ENCODE measurements at places on chromosomes 6 and 20. TPM values are rescaled to one million over a fixed set of nuclear protein-coding genes. Genes with fewer than 3 reads are reported as not detected.

Gene MYO6
- polyA plus RNA-seq: 106 TPM

Gene ETV7
- polyA plus RNA-seq: 12.5 TPM

Gene ATP6V1G2
- 0.81 TPM for polyA plus RNA-seq

Gene IL17F
- 1.2 TPM for polyA plus RNA-seq

Gene SYTL3
- polyA plus RNA-seq: 5.7 TPM

Gene DEFB124
- polyA plus RNA-seq: not detected

Gene LGSN
- polyA plus RNA-seq: 19.2 TPM

Gene GPR6
- 0.04 TPM for polyA plus RNA-seq

Gene DUSP22
- 40.0 TPM for polyA plus RNA-seq

Gene THBS2
- polyA plus RNA-seq: 7.9 TPM

Gene KIAA0408
- 2.0 TPM for polyA plus RNA-seq

Gene STK38
- 27.6 TPM for polyA plus RNA-seq

Gene TREM2
- polyA plus RNA-seq: 0.21 TPM

Gene GRM1
- 0.03 TPM for polyA plus RNA-seq

Gene TAGAP
- polyA plus RNA-seq: 2.1 TPM

Gene SIGLEC1
- 1.1 TPM for polyA plus RNA-seq

Gene ERGIC3
- 209 TPM for polyA plus RNA-seq

Gene RARS2
- 25.4 TPM for polyA plus RNA-seq

Gene UST
- not detected for polyA plus RNA-seq

Gene VPS16
- polyA plus RNA-seq: 29.3 TPM

Gene IPCEF1
- 2.1 TPM for polyA plus RNA-seq

Gene TREML4
- polyA plus RNA-seq: not detected

Gene LPA
- polyA plus RNA-seq: not detected

Gene MYB
- 12.0 TPM for polyA plus RNA-seq

Gene CCM2L
- 0.22 TPM for polyA plus RNA-seq

Gene COL20A1
- polyA plus RNA-seq: 0.09 TPM

Gene ADAM33
- polyA plus RNA-seq: 0.22 TPM

Gene MOCS1
- polyA plus RNA-seq: 29.6 TPM

Gene PPP1R14C
- 10.7 TPM for polyA plus RNA-seq

Gene ECT2L
- not detected for polyA plus RNA-seq

Gene PPP1R3G
- polyA plus RNA-seq: 4.1 TPM

Gene C6orf15
- polyA plus RNA-seq: not detected

Gene CLDN20
- not detected for polyA plus RNA-seq

Gene EDN1
- polyA plus RNA-seq: 10.1 TPM

Gene PXMP4
- 7.2 TPM for polyA plus RNA-seq

Gene HLA-DRB1
- polyA plus RNA-seq: 45.4 TPM

Gene DBNDD2
- 114 TPM for polyA plus RNA-seq

Gene MYMX
- not detected for polyA plus RNA-seq

Gene BMP5
- 1.9 TPM for polyA plus RNA-seq

Gene PARD6B
- 8.9 TPM for polyA plus RNA-seq

Gene HSPA1L
- 0.27 TPM for polyA plus RNA-seq

Gene ADGRB3
- 2.1 TPM for polyA plus RNA-seq

Gene SNX9
- polyA plus RNA-seq: 57.8 TPM

Gene LY6G6D
- polyA plus RNA-seq: not detected

Measured in small intestine (tissue), 16 donors.